ENCODE measurements at places on chromosomes 4 and X.

- DNase-seq, result no peak
These were observed 632.7 kb downstream of the RAPGEF2 start for GRCh38 chr4:159735281-159736207.

DNA sequence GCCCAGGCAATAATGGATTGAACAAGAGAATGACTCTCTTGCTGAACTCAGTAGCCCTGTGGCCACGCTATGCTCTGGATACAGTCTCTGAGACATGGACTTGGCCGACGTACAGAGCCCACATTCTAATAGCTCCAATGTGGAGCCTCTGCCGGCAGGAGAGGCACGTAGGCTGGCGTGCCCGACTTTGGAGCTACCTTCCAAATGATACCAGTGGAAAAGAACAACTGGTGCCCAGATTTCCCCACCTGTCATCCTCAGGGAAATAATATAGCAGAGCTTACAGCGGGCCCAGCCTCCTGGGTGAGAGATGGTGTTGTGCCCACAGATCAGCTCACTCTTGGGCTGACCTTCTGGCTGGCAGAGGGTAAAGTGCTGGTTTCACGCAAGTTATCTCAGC lies 10.6 kb downstream of the NDP start:
- DNase-seq, result no peak

GRCh38 chr4:24070117-24070516 lies 180.3 kb upstream of the PPARGC1A start:
- DNase-seq, result no peak

DNA sequence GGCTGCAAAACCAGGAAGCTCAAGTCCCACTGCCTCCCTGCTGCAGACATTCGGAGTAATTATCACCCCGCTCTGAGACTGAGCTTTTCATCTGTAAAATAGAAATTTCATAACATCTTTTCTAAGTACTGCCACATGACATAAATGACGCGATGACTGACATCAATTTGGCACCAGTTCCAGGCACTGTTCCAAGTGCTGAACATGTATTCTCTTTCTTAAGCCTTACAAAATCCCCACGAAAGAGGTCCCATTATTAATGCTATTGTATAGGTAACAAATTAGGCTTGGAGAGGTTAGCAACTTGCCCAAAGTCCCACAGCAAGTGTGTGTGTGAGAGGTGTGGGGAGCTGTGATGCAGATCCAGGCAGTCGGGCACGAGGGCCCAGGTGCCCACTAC lies 56.4 kb downstream of the SLC2A9 start:
- DNase-seq, result no peak

GRCh38 chr4:114509340-114509739 lies 89.3 kb upstream of the UGT8 start:
- no peak for DNase-seq

- DNase-seq, result no peak
These were observed 645.9 kb downstream of the FSTL5 start for GRCh38 chr4:161517941-161518340.

DNA sequence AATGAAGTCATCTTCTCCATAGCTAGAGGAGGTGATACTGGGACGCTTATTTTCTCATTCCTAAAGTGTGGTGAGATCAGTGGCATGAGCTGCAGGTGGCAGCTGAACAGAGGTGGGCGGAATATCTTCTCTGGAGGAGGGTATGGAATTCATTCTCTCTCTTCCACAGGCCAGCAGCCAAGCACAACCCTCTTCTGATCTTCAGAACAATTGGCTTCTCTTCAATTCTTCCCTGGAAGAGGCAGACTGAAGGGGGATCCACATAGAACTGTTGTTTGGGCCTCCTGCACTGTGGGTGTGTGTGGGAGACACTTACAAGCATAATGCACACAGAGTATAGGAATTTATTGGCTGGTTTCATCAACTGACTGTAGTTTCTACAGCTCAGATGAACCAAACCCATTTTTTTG lies 180.4 kb upstream of the RASGEF1B start:
- DNase-seq, result peak; percentile 53

GRCh38 chr4:142091085-142091513 lies 454.7 kb downstream of the IL15 start:
- no peak for DNase-seq

- peak; percentile 74 for DNase-seq
These were observed 10.3 kb downstream of the ATP5ME start for GRCh38 chr4:663438-664428.

- no peak for DNase-seq
These were observed 538.1 kb downstream of the STIM2 start for GRCh38 chr4:27398631-27399310.

DNA sequence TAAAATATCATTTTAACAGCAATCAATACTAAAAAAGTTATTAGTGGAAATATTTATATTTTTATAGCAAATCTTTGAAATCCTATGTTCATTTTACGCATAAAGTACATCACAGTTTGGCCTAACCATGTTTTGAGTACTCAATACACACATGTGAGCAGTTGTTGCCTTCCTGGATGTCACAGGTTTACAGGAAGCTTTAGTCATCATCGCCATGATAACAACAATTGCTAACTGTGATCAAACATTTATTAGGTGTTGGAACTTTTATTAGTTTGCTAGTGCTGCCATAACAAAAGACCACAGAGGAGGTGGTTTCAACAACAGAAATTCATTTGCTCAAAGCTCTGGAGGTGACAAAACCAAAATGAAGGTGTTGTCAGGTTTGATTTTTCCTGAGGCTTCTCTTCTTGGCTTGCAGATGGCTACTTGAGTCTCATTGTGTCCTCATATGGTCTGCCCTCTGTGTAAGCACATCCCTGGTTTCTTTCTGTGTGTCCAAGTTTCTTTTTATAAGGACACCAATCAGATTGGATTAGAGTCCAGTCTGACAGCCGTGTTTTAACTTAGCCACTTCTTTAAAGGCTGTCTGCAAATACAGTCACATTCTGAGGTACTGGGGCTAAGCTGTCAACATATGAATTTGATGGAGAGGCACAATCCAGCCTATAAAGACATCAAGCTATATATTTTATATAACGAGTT lies 43.1 kb upstream of the BOD1L1 start:
- DNase-seq, result no peak

GRCh38 chr4:190014771-190015537 lies 12.1 kb downstream of the FRG2 start:
- DNase-seq, result no peak

DNA sequence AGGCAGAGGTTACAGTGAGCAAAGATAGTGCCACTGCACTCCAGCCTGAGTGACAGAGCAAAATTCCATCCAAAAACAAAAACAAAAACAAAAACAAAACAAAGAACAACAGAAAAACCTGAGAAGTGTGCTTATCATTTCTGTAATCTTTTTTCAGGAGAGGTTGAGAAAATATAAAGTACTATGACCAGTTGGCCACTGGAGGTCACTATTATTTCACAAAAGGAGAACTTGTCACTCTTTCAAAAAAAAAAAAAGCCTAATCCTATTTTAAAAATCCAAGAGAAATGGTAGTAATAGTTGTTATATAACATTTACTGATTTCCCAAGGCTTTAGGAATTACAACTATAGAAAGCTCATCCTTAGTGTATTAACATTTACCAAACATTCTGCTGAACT lies 24.9 kb upstream of the RNF150 start:
- no peak for DNase-seq

- no peak for DNase-seq
These were observed 72.3 kb downstream of the SOX3 start for GRCh38 chrX:140432346-140433175.

DNA sequence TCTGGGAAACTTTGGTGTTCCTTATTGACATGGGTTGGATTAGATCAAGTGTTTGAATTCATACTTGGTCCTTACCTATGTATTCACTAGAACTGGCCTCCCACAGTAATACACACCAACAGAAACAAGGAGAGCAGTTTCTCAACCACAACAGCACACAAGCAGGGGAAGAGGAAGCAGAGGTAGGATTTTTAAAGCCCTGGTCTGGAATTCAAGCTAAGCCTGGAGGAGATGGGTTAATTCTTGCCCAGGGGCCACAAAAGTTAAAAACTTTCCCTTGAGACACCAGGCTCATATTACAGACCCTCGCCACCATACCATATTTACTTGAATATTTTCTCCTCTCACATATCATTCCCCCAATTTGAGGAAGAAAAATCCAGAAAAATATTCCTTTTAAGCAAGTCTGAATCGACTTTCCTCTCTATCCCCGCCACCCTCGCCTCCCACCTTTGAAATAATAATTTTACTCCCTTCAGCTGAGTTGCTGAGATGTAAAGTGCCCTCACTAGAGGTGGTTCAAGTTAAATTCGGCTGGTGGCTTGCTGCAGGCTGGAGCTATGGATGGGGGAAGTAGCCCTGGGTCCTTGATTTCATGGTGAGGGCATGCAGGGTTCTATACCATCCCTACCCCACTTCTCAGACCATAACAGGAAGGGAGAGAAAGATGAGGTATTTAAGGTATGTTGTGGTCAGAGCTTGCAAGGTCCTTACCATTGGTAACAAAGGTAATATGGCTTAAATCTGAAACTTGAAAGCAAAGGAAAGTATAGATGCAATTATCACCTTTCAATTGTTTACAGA lies 440.2 kb downstream of the INPP4B start:
- DNase-seq, result no peak

- no peak for DNase-seq
These were observed 167.2 kb downstream of the SH3KBP1 start for GRCh38 chrX:19720236-19720635.

- no peak for DNase-seq
These were observed 415 bp downstream of the SHISA3 start for GRCh38 chr4:42397635-42398170.

DNA sequence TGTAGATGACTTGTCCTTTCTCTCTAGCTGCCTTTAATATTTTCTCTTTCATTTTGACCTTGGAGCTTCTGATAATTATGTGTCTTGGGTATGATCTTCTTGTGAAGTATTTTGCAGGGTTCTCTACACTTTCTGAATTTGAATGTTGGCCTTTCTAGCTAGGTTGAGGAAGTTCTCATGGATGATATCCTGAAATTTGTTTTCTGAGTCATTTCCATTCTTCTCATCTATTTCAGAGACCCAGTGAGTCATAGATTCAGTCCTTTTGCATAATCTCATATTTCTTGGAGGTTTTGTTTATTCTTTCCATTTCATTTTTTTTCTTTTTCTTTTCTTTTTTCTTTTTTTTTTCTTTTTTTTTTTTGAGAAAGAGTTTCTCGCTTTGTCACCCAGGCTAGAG lies 585.7 kb upstream of the PABPC4L start:
- DNase-seq, result no peak

GRCh38 chr4:85147481-85148076 lies 181.1 kb upstream of the WDFY3 start:
- no peak for DNase-seq

GRCh38 chr4:86401826-86402225 lies 42.0 kb upstream of the MAPK10 start:
- no peak for DNase-seq

- no peak for DNase-seq
These were observed 39.2 kb downstream of the TRIM2 start for GRCh38 chr4:153243468-153243867.

GRCh38 chr4:74590476-74590875 lies 145.5 kb downstream of the AREG start:
- no peak for DNase-seq

- DNase-seq, result no peak
These were observed 314.5 kb downstream of the GPAT3 start for GRCh38 chr4:83850435-83850834.

GRCh38 chr4:27616166-27616565 lies 755.5 kb downstream of the STIM2 start:
- DNase-seq, result no peak

DNA sequence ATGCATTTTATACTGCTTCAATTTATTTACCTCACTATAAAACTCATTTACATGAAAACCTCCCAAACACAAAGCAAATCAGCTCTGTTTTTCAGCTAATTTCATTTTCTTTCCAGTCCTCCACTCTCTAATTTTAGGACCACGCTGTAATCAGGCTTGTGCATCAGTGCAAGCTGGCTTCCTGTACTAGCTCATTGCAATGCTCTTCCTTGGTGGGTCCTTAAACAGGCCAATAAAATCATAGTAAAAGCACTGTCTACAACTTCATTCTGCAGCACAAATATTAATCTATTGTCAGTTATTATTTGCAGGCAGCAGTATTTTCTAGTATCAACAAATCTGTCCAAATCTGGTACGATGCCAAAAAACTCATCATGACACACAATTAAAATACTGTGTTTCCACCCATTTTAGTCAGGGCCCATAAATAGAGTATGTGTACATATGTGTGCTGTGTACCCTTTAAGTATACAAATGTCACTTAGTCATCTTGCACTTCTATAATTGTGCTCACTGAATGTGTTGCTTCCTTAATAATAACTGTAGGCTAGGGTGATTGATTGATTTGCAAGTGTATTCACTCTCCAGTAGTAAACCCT lies 178.2 kb upstream of the HCCS start:
- DNase-seq, result no peak
